ENCODE measurements at places on chromosomes 12 and 14. TPM values are rescaled to one million over a fixed set of nuclear protein-coding genes. Genes with fewer than 3 reads are reported as not detected.

- no peak for DNase-seq
- no peak overlapping the region for H3K4me3 ChIP-seq
- no peak overlapping the region for H3K27ac ChIP-seq
- no peaks in the 10 kb centered on the region for H3K36me3 ChIP-seq
- H3K4me1 ChIP-seq = no peaks in the 10 kb centered on the region
Observed at GRCh38 chr12:67151886-67152285, 117.3 kb upstream of the CAND1 start.

MLF2 gene
- total RNA-seq = 150 TPM

DNA sequence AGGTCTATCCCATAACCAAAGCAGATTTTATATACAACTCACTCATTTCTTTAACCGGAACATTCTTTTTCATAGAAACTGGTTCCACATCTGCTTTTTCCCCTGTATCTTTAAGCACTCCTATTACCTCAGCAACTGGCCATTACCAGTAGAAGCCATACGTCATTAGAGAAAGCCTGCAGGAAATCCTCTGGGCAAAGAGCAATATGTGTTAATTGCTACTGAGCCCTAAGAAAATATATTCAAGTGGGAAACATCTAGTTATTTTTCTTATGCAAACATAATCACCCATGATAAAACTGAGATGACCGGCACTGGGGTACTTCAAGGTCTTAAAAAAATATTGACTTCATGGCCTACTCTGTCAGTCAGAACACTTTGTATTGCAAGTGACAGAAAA lies 28.2 kb upstream of the CPSF6 start:
- no peak overlapping the region for H3K27ac ChIP-seq
- H3K4me1 ChIP-seq = no peaks in the 10 kb centered on the region
- H3K27me3 ChIP-seq = no peaks in the 10 kb centered on the region
- no peaks in the 10 kb centered on the region for H3K36me3 ChIP-seq
- no peak for DNase-seq

DNA sequence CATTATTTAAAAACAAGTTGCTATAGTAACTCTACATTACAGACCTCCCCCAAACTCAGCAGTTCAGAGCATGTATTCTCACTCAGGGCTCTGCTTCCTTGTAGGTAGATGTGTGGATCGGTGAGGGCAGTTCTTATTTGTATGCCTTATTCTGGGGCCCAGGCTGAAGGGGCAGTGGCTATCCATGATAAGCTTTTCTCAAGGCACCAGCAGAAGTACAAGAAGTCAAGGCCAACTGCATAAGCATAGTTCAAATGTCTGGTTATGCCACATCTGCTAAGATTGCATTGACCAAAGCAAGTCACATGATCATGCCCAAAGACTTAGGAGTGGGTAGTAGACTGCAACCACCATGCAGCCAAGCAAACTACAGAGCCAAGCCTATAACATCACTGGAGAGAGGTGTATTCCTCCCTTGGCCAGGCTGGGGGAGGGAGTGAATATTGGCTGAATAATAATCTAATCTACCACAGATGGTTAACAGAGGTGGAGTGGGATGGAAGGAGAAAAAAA lies 4.6 kb downstream of the PSEN1 start:
- no peak for DNase-seq
- no peak overlapping the region for H3K27ac ChIP-seq
- H3K36me3 ChIP-seq = no peaks in the 10 kb centered on the region
- no peak overlapping the region for H3K4me3 ChIP-seq
- H3K27me3 ChIP-seq = no peaks in the 10 kb centered on the region

GRCh38 chr14:36113341-36113740 lies 63.2 kb downstream of the PTCSC3 start:
- no peak overlapping the region for H3K27ac ChIP-seq
- no peaks in the 10 kb centered on the region for H3K27me3 ChIP-seq
- no peaks in the 10 kb centered on the region for H3K36me3 ChIP-seq
- no peak for DNase-seq

DNA sequence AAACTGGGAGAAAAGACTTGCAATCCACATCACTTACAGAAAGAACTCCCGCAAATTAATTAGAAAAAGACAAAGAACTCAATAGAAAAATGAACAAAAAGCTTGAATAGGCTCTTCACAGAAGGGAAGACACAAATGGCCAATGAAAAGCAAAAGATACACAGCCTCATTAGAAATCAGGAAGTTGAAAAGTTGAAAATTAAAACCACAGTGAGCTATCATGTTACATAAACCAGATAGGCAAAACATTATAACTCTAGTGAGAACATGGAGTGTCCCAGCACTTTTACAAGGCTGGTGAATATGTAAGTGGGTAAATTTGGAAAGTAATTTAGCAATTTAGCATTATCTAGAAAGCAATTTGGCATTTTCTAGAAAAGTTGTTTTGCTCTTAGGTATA lies 158.4 kb upstream of the RASSF8 start:
- H3K4me1 ChIP-seq = no peaks in the 10 kb centered on the region
- DNase-seq = no peak
- no peaks in the 10 kb centered on the region for H3K27me3 ChIP-seq
- no peak overlapping the region for H3K27ac ChIP-seq

GRCh38 chr14:79331830-79332229 lies 879.5 kb downstream of the DIO2 start:
- no peaks in the 10 kb centered on the region for H3K4me1 ChIP-seq
- no peaks in the 10 kb centered on the region for H3K27me3 ChIP-seq
- no peak overlapping the region for H3K27ac ChIP-seq

DNA sequence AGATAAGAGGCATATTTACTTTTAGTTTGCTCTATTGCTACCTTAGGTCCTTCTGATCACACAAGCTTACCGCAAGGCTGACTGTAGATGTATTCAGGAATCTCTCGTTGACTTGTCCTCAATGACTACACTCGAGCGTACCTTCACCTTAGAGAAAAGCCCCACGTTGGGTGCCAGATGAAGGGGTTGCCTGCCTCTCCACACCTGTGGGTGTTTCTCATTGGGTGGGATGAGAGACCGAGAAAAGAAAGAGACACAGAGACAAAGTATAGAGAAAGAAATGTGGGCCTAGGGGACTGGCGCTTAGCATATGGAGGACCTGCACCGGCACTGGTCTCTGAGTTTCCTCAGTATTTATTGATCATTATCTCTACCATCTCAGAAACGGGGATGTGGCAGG lies 51.8 kb downstream of the ASCL4 start:
- DNase-seq = no peak
- no peaks in the 10 kb centered on the region for H3K27me3 ChIP-seq
- H3K4me3 ChIP-seq = no peak overlapping the region
- H3K4me1 ChIP-seq = no peaks in the 10 kb centered on the region

- DNase-seq = no peak
- H3K27me3 ChIP-seq = no peaks in the 10 kb centered on the region
- H3K27ac ChIP-seq = no peak overlapping the region
- peaks cover 7% of the 10 kb centered on the region for H3K4me1 ChIP-seq
- H3K36me3 ChIP-seq = no peaks in the 10 kb centered on the region
Observed at GRCh38 chr12:51717326-51717925, 126.4 kb downstream of the SCN8A start.

GRCh38 chr14:42523666-42524065 lies 917.0 kb downstream of the LRFN5 start:
- H3K4me1 ChIP-seq = no peaks in the 10 kb centered on the region
- H3K4me3 ChIP-seq = no peak overlapping the region
- no peak overlapping the region for H3K27ac ChIP-seq

PLEKHG7 gene
- not detected for total RNA-seq

SVOP gene
- under 0.01 TPM for total RNA-seq

CLEC1B gene
- total RNA-seq = not detected

IGFBP6 gene
- total RNA-seq = 684 TPM

DPF3 gene
- total RNA-seq = not detected

DNA sequence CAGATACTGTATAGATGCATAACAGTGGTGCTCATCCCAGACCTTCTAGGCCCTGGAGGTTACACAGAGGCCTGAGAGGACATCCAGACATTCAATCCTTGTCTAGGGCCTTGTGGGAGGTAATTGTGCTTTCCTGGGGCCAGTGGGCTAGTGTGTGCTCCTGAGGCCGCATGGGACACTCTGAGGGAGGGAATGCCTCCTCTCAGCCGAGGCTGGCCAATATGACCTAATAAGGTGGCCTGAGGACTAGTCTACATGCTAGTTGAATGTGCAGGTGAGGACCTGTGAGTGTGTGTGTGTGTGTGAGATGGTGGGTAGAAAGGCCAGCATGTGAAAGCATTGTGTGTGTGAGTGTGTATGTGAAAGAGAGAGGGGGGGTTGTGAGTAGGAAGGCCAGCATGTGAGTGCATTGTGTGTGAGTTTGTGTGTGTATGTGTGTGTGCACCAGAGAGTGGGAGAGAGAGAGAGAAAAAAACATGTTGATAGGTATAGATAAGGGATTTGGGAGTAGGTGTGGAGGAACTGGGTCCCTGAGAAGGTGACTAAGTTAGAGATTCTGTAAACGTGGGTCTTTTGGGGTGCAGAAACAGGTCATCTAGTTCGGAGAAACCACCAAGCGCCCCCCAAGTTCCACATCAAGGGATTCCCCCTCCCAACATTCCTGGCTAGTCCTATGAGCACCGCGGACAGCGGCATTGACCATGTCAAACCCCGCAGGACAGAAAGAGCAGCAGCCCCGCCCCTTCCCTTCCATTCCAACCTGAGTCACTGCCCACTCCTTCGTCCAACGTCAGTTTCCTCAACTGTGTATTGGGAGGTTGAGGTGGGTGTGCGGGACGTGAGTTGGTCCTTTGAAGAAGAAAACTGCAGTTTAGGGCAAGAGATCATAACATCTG lies 9.7 kb upstream of the KRT81 start:
- no peaks in the 10 kb centered on the region for H3K4me1 ChIP-seq
- no peaks in the 10 kb centered on the region for H3K36me3 ChIP-seq
- no peak overlapping the region for H3K4me3 ChIP-seq
- H3K27ac ChIP-seq = no peak overlapping the region
- no peak for DNase-seq

DPY19L2 gene
- 9.6 TPM for total RNA-seq

DNA sequence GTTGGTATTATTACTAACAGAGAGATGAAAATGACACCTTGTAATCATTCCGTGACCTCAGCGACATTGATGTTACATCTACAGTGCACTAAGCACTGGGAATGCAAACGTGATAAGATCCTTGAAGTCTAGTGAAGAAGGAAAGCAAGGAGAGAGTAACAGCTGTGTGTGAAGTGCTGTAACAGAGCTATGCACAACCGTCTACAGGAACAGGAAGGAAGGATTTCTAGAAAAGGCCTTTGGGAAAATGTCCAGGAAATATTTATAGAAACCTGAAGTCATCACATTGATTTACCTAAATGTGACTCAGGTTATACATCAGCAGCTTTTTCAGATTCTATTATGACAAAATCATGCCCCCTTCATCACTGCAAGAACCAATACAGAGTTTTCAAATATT lies 304.2 kb upstream of the AMIGO2 start:
- no peak overlapping the region for H3K27ac ChIP-seq
- H3K27me3 ChIP-seq = no peaks in the 10 kb centered on the region
- H3K4me3 ChIP-seq = no peak overlapping the region
- no peak for DNase-seq

TSHR gene
- total RNA-seq = not detected

GRCh38 chr14:53938136-53938837 lies 18.3 kb downstream of the BMP4 start:
- no peaks in the 10 kb centered on the region for H3K4me1 ChIP-seq
- no peak overlapping the region for H3K4me3 ChIP-seq
- H3K36me3 ChIP-seq = no peaks in the 10 kb centered on the region
- DNase-seq = no peak
- H3K27me3 ChIP-seq = no peaks in the 10 kb centered on the region
- H3K27ac ChIP-seq = no peak overlapping the region

- no peak overlapping the region for H3K4me3 ChIP-seq
- no peaks in the 10 kb centered on the region for H3K27me3 ChIP-seq
- H3K27ac ChIP-seq = no peak overlapping the region
- H3K4me1 ChIP-seq = no peaks in the 10 kb centered on the region
- DNase-seq = no peak
- no peaks in the 10 kb centered on the region for H3K36me3 ChIP-seq
Observed at GRCh38 chr12:5076761-5077160, 33.1 kb downstream of the KCNA5 start.

- no peak overlapping the region for H3K27ac ChIP-seq
- H3K4me3 ChIP-seq = peak overlapping the region; percentile 28
- DNase-seq = no peak
- H3K36me3 ChIP-seq = no peaks in the 10 kb centered on the region
Observed at GRCh38 chr12:59803735-59804134, 207.9 kb downstream of the SLC16A7 start.

GRCh38 chr14:63472986-63473788 lies 70.0 kb downstream of the PPP2R5E start:
- no peaks in the 10 kb centered on the region for H3K36me3 ChIP-seq
- no peak for DNase-seq
- H3K4me3 ChIP-seq = no peak overlapping the region
- no peak overlapping the region for H3K27ac ChIP-seq
- no peaks in the 10 kb centered on the region for H3K27me3 ChIP-seq

REP15 gene
- not detected for total RNA-seq

DNA sequence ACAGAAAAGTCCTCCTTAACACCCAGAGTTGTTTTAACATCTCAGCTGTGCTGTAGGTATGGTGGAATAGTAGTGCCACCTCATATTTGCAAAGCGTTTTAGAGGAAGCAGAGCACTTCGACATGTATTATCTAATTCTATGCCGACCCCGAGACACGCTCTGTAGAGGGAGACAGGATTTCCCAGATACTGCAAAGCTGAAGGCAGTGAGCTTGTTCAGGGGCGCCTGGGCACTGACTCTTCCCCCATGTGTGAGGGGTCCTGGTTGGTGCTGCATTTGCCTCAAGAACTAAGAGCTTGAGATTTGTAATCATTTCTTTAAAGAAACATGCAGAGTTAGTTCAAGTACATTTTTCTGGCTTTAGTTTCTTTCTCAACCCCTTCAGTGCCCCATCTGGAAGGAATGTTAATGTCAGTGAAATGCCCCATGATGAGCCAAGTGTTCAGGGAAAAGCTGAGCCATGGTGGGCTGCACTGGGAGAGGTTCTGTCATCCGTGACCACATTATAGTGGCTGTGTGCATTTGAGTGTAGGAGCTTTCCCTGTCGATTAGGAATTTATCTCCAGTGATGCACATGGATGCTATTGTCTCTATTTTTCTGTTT lies 66.3 kb downstream of the MBIP start:
- DNase-seq = no peak
- H3K27ac ChIP-seq = no peak overlapping the region
- no peaks in the 10 kb centered on the region for H3K27me3 ChIP-seq

PRIMA1 gene
- total RNA-seq = 6.1 TPM

SOAT2 gene
- 0.74 TPM for total RNA-seq

CEBPE gene
- not detected for total RNA-seq

RHOJ gene
- 10.8 TPM for total RNA-seq

SLC17A8 gene
- not detected for total RNA-seq

GRCh38 chr14:42642787-42643186 lies 1036.1 kb downstream of the LRFN5 start:
- H3K27me3 ChIP-seq = no peaks in the 10 kb centered on the region
- no peak overlapping the region for H3K27ac ChIP-seq
- H3K4me3 ChIP-seq = no peak overlapping the region
- no peak for DNase-seq
- H3K4me1 ChIP-seq = no peaks in the 10 kb centered on the region
- H3K36me3 ChIP-seq = no peaks in the 10 kb centered on the region
